ENCODE measurements at places on chromosomes 3 and 15. TPM values are rescaled to one million over a fixed set of nuclear protein-coding genes. Genes with fewer than 3 reads are reported as not detected.

The NMNAT3 gene
- 0.36 TPM for total RNA-seq

The PLAAT1 gene
- total RNA-seq = 0.54 TPM

The TMEM40 gene
- not detected for total RNA-seq

The GABRA5 gene
- 8.3 TPM for total RNA-seq

The NEDD4 gene
- total RNA-seq = 80.7 TPM

The P2RY12 gene
- total RNA-seq = not detected

The RHCG gene
- not detected for total RNA-seq

The TAGLN3 gene
- total RNA-seq = 3.2 TPM

GRCh38 chr3:169758359-169758994 is 6.4 kb downstream of the TERC start:
- DNase-seq = no peak

DNA sequence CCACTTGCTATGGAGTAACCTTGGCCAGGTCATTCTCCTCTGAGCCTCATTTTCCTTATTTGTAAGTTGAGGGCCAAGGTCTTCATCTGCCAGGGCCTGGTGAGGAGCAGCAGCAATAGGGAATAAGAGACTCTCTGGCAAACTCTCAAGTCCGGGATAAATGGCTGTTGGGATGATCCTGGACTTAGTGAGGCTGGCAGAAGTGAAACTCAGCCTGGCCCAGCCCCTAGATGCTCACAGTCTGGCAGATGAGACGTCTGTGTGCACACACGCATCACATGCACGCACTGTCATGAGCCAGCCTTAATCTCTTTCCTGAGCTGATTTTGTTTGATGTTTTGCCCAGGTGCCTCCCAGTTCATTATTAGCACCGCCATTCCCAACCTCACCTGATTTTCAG is 26.8 kb downstream of the SLC6A6 start:
- DNase-seq = peak; percentile 43

- DNase-seq = no peak
Measured at GRCh38 chr15:41566121-41566885, 7.3 kb downstream of the TYRO3 start.

DNA sequence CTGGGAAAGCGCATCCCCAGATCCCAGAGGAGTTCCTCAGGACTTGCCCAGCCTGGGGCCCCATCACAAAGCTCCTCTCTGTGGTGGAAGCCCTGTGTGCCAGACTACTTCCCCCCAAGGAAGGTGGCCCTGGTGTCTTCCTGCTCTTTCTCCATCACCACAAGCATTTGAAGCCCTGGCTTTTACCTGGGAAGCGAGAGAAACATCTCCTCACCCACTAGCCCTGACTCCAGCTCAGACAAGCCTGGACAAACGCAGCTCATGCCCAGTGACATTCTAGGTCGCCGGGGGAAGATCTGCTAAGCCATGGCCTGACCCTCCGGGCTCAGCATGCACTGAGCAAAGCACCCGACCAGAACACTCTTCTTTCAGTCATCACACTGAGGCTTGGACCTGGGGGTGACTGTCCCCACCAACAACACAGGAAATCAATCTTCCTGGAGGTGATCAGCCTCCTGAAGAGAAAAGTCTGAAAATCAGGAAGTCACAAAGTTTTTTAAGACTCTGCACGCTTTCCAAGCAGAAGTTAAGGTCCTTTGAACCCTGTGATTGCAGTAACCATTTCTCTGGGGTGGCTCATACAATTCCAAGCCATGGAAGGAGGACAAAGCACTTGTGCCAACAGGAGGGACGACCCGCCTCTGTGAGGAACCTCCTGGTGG is 40.8 kb downstream of the KLHL25 start:
- DNase-seq = no peak

GRCh38 chr3:72891053-72891855 is 3.4 kb downstream of the GXYLT2 start:
- DNase-seq = peak; percentile 100

GRCh38 chr3:33729993-33730392 is 11.9 kb upstream of the CLASP2 start:
- DNase-seq = no peak

- no peak for DNase-seq
Measured at GRCh38 chr3:52535411-52536111, 844 bp upstream of the UQCC5 start.

DNA sequence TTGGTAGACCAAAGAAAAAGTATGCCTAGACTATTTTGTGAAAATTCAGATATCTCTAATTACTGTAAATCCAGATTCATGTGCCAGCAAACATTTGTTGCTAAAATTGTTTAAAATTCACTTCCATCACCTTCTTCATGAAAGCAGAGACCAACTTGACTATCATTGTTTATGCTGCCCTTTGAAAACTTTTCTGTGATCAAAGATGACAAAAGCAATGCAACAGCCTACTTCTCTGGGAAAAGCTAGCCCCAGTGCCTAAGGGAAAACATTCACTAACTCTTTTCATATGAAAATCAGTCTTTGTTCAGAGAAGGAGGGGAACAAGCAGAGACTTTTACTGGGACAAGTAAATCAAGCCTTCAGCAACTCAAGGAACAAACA is 178.0 kb upstream of the P2RY1 start:
- DNase-seq = no peak

DNA sequence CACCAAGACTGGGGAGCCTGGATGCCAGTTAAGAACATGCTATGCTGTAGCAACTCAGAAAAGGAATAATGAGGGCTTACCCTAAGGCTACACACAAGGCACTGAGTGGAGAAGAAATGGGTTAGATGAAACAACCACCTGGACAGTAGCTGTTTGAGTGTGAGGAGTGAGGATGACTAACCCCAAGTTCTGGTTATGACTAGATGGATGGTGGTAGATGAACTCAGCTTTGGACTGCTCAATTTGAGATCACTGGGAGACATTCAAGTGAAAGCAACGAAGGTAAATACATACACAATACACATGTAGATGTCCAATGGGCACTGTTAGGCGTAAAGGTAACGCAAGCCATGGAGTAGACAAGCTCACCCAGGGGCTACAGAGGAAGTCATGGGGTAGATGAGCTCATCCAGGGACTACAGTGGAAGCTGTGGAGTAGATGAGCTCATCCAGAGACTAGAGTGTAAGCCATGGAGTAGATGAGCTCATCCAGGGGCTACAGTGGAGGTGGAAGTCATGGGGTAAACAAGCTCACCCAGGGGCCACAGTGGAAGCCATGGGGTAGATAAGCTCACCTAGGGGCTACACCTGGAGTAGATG is 98.3 kb downstream of the ANO10 start:
- DNase-seq = peak; percentile 56

DNA sequence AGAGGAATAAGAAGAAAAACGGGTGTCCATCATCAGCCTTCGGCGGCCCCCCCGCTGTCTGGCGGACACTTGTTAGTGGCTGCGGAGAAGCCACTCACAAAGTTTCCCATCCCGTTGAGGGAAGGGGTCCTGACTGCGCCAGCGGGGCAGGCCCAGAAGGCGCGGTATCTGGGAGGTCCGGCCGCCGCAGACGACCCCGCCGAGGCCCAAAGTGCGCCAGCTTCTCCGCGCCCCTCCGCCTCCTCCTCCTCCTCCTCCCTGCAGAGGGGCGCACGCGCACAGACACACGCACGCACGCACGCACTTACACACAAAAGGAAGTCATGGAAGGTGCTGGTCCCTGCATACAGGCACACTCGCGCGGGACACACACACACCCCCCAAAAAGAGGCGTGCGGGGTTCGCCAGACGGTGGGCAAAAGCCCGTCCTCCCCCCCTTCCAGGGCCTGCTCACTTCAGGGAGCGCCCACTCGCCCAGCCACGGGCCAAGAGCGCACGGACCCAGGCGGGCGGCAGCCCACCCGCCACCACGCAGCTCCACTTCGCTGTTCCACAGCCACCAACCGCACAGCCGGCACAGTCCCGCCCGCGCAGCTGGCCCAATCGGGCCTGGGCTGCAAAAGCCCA is 18.0 kb downstream of the ZNF148 start:
- DNase-seq = peak; percentile 36

DNA sequence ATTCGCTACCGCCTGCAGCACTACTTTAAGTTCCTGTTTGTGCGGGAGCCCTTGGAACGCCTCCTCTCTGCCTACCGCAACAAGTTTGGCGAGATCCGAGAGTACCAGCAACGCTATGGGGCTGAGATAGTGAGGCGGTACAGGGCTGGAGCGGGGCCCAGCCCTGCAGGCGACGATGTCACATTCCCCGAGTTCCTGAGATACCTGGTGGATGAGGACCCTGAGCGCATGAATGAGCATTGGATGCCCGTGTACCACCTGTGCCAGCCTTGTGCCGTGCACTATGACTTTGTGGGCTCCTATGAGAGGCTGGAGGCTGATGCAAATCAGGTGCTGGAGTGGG is 995 bp downstream of the CHST14 start:
- peak; percentile 10 for DNase-seq

- no peak for DNase-seq
Measured at GRCh38 chr3:51585197-51585596, 46.7 kb downstream of the RAD54L2 start.

- DNase-seq = no peak
Measured at GRCh38 chr3:139934613-139935015, 371 bp upstream of the CLSTN2 start.

GRCh38 chr3:48194446-48195071 is 6.3 kb upstream of the CDC25A start:
- peak; percentile 51 for DNase-seq

DNA sequence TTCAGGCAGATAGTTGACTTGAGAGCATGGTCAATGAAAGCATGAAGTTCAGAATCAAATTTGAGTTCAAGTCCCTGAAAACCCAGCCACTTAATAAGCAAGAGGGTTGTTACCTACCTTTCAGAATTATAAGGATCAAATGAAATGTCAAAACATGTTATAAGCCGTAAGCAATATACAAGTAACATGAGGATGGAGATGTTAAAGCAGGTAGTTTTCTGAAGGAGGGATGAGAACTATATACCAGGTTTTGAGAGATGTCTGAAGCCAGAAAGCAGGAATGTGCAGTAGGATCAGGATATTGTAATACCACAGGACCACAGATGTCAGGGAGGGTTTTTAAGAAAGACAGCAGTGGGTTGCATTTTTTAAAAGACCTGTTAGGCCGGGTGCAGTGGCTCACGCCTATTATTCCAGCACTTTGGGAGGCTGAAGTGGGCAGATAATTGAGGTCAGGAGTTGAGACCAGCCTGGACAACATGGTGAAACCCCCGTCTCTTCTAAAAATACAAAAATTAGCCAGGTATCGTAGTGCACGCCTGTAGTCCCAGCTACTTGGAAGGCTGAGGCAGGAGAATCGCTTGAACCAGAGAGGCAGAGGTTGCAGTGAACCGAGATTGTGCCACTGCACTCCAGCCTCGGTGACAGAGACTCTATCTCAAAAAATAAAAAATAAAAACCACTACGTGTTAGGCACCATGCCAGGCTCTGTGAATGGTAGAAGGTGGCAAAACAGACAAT is 6.9 kb upstream of the EIF3J start:
- DNase-seq = no peak

DNA sequence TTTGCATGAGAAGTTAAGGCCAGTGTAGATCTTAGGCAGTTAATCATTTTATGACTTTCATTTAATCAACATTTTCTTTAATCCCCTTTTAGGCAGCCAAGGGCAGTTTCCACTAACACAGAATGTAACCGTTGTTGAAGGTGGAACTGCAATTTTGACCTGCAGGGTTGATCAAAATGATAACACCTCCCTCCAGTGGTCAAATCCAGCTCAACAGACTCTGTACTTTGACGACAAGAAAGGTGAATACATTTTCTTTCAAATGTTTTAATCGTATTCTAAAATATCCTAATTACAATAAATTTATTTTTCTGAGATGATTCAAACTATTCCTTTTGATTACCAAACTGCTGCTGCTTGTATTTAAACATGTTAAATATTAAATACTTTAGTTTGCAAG is 843.2 kb downstream of the CADM2 start:
- DNase-seq = no peak

- peak; percentile 94 for DNase-seq
Measured at GRCh38 chr3:12708584-12709192, 44.8 kb upstream of the RAF1 start.

DNA sequence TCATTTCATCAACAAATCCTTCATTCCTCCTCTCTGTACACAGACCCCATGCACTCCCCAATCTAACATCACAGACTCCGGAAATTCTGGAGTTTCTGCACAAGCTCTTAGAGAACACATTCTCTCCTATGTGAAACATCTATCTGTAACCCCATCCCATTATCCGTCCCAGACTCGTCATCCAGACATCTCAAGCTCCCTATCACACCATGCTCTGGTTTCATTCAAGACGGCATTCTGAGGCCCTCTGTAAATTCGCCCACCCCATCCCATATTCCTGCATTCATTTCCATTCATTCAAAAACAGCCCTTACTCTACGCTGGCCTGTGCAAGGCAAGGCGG is 575 bp downstream of the LEO1 start:
- no peak for DNase-seq

- DNase-seq = peak; percentile 26
Measured at GRCh38 chr3:41836360-41837134, 125.4 kb downstream of the ULK4 start.

DNA sequence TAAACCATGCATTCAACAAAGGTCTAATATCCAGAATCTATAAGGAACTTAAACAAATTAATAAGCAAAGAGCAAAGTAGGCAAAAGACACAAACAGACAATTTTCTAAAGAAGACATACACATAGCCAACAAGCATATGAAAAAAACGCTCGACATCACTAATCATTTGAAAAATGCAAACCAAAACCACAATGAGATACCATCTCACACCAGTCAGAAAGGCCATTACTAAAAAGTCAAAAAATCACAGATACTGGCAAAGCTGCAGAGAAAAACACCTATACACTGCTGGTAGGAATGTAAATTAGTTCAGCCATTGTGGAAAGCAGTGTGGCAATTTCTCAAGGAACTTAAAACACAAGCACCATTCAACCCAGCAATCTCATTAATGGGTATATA is 53.8 kb downstream of the FSIP1 start:
- no peak for DNase-seq

DNA sequence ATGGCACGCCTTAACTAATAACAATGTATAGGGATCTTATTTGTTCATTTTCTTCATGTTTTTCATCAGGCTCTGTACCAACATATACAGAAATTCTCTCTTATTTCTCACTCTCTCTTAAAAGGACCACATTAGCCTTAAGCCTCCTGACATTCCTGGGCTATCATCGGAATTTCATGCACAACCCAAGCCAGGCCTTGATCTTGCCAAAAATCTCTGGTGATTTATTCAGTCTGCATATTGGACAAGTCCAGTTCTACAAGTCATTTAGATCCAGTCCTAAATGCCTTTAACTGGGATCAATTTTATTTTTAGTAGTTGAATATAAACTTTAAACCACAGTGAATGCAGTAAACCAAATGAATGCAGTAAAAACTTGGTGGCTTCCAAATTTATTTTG is 385.4 kb downstream of the MECOM start:
- DNase-seq = no peak

DNA sequence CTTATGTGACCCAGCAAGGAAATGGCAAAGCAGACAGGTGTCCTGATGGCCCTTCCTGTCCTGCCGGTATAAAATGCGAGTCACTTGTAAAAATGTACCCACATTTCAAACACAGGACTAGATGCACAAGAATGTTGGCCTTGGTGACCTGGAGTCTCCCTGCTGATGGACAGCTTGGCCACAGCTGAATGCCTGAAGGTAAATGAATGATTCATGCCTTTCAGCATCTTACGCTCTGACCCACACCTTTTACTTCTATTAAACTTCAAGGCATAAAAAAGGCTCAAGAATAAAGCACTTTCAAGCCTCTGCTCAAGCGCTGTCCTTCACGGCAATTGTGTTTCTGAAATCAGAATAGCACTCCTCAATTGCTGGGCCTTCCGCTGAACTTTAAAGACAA is 228.0 kb upstream of the SLCO3A1 start:
- no peak for DNase-seq

- no peak for DNase-seq
Measured at GRCh38 chr3:69087030-69087791, 2.5 kb downstream of the ARL6IP5 start.

GRCh38 chr3:111595232-111595631 is at the start of gene ZBED2:
Gene ZBED2 (minus strand): TSS chr3:111595346. CDS start chr3:111594201, 1,145 bp downstream.
- DNase-seq = no peak
